ENCODE measurements at places on chromosomes 2 and 18. TPM values are rescaled to one million over a fixed set of nuclear protein-coding genes. Genes with fewer than 3 reads are reported as not detected.

Gene CTAGE1
- 0.08 TPM for total RNA-seq

- no peak for DNase-seq
These were observed 10.4 kb downstream of the CHST10 start for GRCh38 chr2:100407073-100407472.

- DNase-seq: no peak
These were observed 979.5 kb upstream of the CELF4 start for GRCh38 chr18:38545071-38545470.

Gene DLGAP1
- total RNA-seq: 0.56 TPM

Gene FAM237A
- total RNA-seq: not detected

DNA sequence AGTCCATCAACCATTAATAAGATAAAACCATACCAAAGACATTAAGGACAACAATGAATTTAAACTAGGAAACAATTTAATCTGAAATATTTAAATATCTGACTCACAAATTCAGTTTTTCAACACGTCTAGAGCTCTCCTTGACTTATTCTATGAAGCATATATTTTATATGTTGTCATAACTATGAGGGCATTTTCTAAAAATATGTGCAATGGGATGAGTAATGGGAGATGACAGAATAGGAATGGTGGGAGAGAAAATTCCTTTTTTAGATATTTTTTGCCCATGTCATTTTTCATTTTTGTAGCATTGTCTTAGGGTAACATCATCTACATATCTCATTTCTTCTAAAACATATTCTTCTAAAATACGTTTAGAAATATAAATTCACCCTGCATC lies 79.2 kb upstream of the CDH2 start:
- DNase-seq: no peak

DNA sequence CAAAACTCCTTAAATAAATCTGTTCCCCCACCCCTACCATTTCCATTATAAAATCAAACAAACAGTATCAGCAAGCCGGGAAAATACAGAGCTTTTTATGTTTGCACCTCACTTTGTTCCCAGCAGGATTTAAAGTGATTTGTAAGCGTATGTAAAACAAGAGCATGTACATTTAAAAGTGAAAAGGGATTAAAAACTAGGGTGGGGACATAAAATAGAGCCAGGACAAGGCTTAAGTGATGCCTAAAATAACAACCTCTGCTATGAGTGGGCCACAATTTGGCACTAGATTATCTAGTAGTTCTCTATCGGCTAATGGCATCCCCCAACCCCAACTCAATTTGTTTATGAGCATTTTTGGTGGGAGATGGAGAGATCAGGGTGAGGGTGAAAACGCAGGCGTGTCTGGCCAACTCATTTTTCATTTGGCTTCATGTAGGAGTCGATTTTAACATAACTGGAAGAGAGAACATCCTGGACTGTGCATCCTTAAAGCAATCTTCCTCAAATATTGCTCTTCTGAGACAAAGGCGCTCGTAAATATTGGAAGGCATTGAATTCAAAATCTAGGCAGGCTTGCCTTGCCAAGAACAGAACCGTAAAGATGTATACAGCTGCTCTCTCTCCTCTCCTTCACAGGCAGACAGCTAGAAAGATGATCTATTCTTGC lies 34.5 kb upstream of the TSPYL6 start:
- no peak for DNase-seq

Measured in right atrium auricular region (tissue), 2 donors.